Mucosa of gallbladder (tissue), 1 donor: ENCODE measurements at places on chromosomes 5 and 9. TPM values are rescaled to one million over a fixed set of nuclear protein-coding genes. Genes with fewer than 3 reads are reported as not detected.

GRCh38 chr5:167049043-167049663 is 1242.3 kb upstream of the WWC1 start:
- peak; percentile 64 for DNase-seq

GRCh38 chr9:17031546-17031945 is 103.3 kb upstream of the CNTLN start:
- DNase-seq: no peak

DNA sequence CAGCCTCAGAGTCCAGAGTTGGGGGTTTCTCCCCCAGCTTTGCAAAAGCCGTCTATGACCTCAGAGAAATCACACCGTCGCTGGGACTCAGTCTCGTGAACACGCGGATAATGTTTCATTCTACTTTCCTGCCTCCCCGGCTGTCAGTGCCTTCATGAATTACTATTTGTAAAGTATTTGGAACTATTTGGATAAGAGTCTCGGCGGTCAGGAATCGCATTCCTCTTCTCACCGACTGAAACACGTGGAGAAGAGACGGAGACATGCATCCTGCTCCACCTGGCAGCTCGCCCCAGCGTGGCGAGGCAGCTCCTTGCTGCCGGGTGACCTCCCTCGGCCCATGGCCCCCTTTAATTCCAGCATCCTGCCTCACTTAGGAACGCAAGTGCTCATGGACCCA is 23.9 kb downstream of the IRX2 start:
- DNase-seq: no peak

- no peak for DNase-seq
These were observed 1.4 kb downstream of the ETF1 start for GRCh38 chr5:138541511-138542179.

DNA sequence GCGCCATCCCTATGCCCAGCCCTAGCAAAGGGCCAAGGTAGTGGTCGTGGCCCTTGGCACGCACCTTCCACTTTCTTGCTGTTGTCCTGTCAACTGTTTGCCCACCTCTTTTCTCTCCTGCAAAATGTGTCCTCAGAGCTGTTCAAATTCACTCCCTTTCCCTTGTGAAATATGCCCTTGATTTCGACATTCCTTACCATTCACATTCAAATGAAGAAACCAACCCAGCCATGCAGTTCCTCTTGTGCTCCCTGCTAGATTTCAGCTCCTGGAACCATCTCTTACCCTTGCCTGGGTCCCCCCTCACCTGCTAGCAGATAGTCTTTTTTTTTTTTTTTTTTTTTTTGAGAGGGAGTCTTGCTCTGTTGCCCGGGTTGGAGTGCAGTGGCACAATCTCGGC is 19.6 kb upstream of the HRH2 start:
- no peak for DNase-seq

DNA sequence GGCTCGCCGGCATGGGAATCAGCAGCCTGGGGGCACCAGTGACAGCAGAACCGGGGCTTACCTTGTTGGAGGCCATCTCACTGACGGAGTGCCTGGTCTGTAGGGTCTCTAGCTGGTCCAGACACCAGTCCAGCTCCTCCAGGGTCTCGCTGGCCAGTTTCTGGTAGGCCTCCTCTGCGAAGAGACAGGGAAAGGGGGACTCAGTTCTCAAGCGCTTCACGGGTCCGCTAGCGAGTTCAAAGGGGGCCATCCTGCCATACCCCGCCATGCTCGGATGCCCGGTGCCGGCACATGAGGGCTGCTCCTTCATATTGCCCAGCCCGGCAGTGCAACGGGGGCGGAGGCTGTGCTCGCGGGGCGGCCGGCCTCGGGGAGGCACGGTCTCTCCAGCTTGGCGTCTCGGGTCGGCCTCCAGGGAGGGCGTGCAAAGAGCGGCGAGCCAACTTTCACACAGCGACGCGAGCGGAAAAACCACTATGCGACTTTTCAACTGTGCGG is 456.0 kb downstream of the RAB3C start:
- no peak for DNase-seq

- DNase-seq: peak; percentile 38
These were observed 23.1 kb upstream of the CNOT6 start for GRCh38 chr5:180470966-180471582.

DNA sequence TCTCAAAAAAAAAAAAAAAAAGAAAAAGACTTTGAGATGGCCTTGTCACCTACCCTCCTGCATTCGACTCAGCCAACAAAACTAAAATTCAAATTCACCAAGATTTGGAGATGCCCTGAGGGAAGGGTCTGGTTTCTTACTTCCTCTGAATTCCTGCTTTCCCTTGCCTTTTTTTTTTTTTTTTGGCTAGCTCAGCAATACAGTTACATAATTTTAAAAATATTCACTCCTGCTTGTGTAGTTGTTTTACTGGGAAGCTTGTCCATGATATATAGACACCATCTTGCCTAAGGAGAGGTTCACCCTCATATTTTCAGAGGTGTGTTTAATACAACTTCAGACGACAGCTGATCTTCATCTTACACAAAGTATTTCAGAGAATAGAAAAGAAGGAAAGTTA is 21.3 kb upstream of the SERINC5 start:
- DNase-seq: no peak

- no peak for DNase-seq
These were observed 974 bp downstream of the CLINT1 start for GRCh38 chr5:157857816-157858526.

- no peak for DNase-seq
These were observed 55.7 kb downstream of the GGTA1 start for GRCh38 chr9:121443981-121444380.

GRCh38 chr5:161007879-161008278 is 155.9 kb upstream of the ATP10B start:
- peak; percentile 13 for DNase-seq

- DNase-seq: no peak
These were observed 119.6 kb upstream of the FST start for GRCh38 chr5:53360811-53361210.

Gene NUDT12
- total RNA-seq: 25.1 TPM

Gene SV2C
- 0.20 TPM for total RNA-seq

Gene ORM2
- 2.8 TPM for total RNA-seq

Gene CARD9
- total RNA-seq: 8.2 TPM

Gene SPATA6L
- 25.0 TPM for total RNA-seq

Gene SHC3
- 1.7 TPM for total RNA-seq

Gene SLC36A3
- not detected for total RNA-seq

Gene GABRA6
- not detected for total RNA-seq

Gene NEUROG1
- total RNA-seq: not detected

Gene PGGT1B
- 44.0 TPM for total RNA-seq
